ENCODE measurements at places on chromosomes 7 and 10.

DNA sequence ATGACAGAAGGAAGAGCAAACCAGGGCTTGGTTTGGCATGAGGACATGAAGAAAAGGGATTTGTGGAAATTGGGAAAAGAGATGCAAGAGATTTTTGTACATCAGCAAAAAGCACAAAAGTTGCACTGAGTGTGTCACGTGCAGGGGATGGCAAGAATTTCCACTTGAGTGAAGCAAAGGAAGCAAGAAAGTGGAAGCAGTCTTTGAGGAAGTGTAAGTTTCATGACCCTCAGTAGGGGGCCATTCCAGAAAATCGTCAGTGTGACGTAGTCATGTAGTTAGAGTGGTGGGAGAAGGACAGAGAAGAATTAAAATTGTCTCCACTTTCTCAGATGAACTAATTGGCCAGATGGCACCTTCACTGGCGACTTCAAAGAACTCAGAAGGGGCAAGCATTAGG is 123.3 kb upstream of the FZD1 start:
- DNase-seq, result no peak

- no peak for DNase-seq
Measured at GRCh38 chr10:22697101-22697500, 17.3 kb downstream of the PIP4K2A start.

DNA sequence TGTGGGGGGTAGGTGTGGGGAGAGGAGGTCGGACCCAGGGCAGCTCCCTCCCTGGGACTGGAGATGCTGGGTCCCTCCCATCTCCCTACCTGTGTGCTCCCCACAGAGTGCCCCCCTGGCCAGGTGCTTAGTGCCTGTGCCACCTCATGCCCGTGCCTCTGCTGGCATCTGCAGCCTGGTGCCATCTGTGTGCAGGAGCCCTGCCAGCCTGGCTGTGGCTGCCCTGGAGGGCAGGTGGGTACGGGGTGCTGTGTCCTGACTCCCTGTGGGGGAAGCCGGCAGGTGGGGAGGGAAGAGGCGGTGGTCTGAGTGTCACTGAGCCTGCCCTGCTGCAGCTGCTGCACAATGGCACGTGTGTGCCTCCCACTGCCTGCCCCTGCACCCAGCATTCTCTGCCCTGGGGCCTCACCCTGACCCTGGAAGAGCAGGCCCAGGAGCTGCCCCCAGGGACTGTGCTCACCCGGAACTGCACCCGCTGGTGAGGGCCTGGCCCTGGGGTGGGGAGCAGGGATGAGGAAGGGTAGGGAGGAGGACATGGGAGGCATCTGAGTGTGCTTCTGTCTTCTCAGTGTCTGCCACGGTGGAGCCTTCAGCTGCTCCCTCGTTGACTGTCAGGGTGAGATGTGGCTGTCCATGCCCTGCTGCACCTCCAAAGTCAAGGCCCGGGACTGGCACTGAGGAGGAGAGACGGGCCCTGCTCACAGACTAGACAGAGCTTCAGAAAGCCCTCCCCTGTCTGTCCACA is 11.7 kb upstream of the ZNF862 start:
- DNase-seq, result no peak

DNA sequence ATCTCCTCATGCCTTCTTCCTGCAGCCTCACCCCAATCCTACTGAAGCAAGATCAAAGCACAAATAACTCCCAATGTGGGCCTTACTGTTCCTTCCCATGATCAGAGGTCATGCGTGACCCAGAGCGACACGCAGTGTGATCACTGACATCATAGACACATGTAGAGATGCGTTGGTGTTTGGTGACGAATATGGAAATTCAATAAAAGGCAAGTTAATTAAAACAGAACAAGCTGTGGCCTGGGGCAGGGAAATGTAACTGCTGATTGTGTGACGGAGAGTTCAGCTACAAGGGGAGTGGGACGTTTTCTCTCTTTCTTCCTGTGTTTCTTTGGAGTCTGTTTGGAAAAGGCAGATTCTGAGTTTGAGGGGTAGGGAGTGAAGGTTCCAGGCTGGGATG is 34.8 kb upstream of the CARD11 start:
- no peak for DNase-seq

DNA sequence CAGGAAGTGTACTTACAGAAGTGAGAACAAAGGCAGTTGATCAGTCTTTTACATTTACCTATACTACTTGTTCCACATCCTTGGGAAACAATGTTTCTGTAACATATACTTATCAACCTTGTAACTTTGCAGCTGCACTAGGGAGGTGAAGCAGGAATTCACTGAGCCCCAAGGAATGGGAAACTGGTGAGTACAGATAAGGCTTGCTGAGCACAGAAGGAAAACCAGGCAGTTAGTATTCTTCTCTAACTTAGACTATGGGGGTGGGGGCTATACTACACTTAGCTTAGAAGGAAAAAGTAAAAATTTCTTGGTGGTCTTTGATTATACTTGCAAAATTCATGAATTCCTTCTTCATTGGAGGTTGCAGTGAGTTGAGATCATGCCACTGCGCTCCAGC is 6.9 kb upstream of the ZNF33A start:
- DNase-seq, result no peak

DNA sequence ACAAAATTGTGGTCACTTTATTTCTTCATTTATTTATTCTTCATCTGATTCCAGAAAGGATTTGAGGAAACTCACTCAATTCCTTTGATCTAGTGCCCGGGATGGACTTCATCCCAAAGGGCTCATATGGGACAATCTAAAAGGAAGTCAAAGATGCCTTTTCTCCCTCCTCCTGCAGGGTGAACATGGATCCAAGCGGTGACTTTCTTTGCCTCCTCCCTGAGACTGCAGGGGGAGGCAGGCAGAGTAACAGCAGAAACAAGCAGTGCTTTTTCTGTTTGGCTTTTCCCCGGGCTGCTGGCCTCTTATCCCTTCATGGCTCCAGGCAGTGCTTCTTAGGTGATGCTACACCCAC is 10.0 kb upstream of the DNMBP start:
- peak; percentile 19 for DNase-seq

DNA sequence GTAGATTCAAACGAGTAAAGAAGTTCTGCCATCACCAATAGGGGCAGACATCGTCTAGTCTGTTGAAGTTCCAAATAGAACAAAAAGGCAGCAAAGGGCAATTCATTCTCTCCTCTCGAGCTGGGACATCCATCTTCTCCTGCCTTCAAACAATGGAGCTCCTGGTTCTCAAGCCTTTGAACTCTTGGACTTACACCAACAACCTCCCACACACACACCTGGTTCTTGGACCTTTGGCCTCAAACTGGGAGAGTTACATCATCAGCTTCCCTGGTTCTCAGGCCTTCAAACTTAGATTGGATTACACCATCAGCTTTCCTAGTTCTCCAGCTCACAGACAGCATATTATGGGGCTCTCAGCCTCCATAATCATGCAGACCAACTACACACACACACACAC is 9.8 kb upstream of the GIMAP5 start:
- no peak for DNase-seq

- DNase-seq, result no peak
Measured at GRCh38 chr10:95466436-95466835, 94.7 kb downstream of the SORBS1 start.

DNA sequence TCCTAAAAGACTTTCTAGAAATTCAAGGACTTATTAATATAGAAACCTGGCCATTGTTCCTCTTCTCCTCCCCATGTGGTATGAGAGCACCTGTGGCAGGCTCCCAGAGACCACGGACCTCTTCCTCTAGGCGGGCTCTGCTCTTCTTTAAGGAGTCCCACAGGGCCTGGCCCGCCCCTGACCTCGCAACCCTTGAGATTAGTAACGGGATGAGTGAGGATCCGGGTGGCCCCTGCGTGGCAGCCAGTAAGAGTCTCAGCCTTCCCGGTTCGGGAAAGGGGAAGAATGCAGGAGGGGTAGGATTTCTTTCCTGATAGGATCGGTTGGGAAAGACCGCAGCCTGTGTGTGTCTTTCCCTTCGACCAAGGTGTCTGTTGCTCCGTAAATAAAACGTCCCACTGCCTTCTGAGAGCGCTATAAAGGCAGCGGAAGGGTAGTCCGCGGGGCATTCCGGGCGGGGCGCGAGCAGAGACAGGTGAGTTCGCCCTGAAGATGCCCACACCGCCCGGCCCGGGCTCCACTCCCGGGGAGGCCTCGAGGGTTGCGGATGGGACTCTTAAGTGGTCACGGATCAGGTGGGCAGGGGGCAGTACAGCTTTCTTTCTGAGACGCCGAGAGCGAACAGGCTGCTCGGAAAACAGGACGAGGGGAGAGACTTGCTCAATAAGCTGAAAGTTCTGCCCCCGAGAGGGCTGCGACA is at the start of gene SLC26A4:
SLC26A4 (plus strand) TSS at position 448 of the 700 bp plus-strand sequence. CDS start 814 bp downstream, outside the sequence.
- no peak for DNase-seq

DNA sequence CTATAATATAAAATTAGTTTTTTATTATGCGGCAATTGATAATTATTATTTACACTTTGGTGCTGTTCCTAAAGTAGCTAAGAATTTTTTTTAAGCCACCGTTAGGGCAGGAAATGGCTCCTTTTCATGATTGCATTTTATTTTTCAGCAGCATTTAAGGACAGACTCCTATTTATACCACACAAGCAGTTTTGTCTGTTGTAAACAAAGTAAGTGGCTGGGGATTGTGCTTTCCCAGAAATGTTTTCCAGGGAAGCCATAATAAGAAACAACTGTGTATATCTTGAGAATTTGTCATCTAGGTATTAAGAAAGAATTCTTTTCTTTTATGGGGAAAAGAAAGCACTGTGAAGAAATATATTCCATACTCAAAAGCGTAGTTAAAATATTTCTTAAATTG is 232.0 kb downstream of the VTI1A start:
- no peak for DNase-seq

GRCh38 chr7:95772298-95772770 is at the start of gene DYNC1I1:
Gene DYNC1I1 (plus strand): TSS chr7:95772554. CDS start chr7:95804730, 32,176 bp downstream.
- DNase-seq, result peak; percentile 78

DNA sequence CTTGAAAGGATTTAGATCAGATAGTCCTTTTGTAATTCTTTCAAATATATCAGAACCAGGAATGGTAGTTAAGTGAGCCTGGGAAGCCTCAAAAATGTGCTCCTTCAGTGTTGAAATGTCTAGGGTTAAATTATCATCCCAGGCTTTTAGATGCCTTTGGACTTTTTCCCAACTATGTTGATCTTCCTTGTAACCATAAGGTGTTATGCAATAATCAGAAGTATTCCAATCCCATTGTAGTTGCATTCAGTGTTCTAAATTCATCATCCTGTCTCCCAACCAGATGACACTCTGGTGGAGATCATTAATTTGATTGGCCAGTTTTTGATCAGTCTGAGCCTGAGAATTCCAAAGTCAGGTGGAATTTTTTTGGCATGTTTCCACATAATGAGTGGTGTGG is 35.1 kb upstream of the AKR1C2 start:
- DNase-seq, result no peak

DNA sequence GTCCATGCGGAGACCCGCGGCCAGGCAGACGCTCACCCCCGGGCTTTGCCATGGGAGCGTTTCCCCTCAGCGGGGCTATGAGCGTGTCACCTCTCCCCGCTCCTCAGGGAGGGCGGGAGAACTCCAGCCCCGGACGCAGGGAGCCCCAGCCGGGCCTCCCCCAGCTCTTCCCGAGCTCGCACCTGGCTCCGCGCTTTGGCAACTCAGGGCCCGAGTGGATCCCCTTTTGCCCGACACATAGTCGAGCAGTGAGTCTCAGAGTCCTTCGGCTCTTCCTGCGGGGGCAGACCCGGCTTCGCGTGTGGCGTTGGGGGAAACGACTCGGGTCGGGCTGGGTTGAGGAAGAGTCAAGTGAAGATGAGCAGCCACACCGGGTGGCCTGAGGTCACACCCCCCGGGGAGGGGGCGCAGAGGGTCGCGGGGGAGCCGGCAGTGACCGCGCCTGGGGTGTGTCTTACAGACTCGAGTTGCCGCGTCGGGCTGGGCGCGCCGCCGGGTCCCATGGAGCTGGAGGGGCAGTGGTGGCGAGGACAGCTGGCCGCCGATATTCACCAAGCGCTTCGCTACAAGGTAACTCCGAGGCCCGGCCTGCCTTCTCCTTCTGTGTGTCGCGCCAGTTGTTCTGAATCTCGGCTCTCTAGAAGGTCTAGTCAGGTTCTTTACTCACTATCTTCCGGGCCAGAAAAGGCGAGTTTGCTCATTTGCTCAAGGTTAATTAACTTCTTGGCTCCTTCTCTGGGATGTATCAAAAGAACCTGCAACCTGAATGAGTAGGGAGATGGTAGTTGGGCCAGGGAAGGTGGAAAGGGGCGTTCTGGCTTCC is 721 bp downstream of the CCNJ start:
- peak; percentile 46 for DNase-seq

DNA sequence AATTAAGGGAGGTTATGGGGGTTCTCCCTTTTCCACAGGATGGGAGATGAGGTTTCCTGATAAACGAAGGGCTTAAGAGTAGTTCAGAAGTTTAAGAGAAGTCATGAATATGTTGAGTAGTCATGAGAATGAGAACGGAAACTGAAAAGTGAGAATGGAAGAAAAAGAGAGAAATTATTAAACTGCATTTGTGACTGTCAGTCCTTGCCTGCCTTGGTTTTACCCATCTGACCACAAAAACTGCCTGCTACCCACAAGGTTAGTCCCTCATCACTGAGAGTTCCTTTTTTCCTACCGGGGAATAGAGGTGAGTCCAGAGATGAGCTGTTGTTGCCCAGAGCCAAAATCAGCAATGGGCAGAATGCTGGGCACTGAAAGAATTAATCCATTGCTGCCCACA is 174.1 kb upstream of the BET1 start:
- no peak for DNase-seq

- DNase-seq, result no peak
Measured at GRCh38 chr10:69073026-69073425, 14.9 kb upstream of the SRGN start.

- no peak for DNase-seq
Measured at GRCh38 chr7:47941136-47941844, 7.0 kb downstream of the PKD1L1 start.

GRCh38 chr10:122555442-122555841 is 5.1 kb upstream of the DMBT1 start:
- no peak for DNase-seq

DNA sequence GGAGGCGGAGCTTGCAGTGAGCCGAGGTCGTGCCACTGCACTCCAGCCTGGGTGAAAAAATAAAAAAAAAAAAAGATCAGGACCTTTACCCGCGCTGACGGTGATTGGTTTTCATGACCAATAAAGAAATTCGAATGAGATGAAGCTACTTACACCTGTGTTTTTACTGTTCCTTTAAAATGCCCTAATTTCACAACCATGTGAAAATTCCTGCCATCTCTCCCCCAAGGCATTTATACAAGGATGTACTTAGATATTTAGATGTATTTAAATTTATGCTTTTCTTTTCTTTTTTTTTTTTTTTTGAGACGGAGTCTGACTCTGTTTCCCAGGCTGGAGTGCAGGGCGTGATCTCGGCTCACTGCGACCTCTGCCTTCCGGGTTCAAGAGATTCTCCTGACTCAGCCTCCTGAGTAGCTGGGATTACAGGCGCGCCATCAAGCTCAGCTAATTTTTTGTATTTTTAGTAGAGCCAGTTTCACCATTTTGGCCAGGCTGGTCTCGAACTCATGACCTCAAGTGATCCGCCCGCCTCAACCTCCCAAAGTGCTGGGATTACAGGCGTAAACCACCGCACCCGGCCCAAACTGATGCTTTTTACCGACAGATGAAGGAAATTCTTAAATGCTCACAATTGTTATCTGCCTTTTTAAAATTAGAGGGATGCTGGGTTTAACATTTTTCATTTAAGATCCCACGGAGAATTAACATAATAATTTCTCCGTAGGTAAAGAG is 3.1 kb upstream of the PHYH start:
- no peak for DNase-seq

- DNase-seq, result no peak
Measured at GRCh38 chr7:25250386-25250785, 22.1 kb upstream of the NPVF start.

GRCh38 chr10:12500381-12501303 is 151.3 kb downstream of the CAMK1D start:
- DNase-seq, result no peak
